ENCODE measurements at places on chromosomes 2 and 18. TPM values are rescaled to one million over a fixed set of nuclear protein-coding genes. Genes with fewer than 3 reads are reported as not detected.

SPP2 gene
- polyA plus RNA-seq: 0.30 TPM

MC5R gene
- not detected for polyA plus RNA-seq

GDF7 gene
- polyA plus RNA-seq: 0.03 TPM

COLEC12 gene
- 28.1 TPM for polyA plus RNA-seq

MAPRE3 gene
- 20.2 TPM for polyA plus RNA-seq

CKAP2L gene
- 2.9 TPM for polyA plus RNA-seq

REG1A gene
- polyA plus RNA-seq: not detected

HRH4 gene
- not detected for polyA plus RNA-seq

AQP12A gene
- not detected for polyA plus RNA-seq

LYG2 gene
- not detected for polyA plus RNA-seq

TMEM169 gene
- 0.30 TPM for polyA plus RNA-seq

NETO1 gene
- polyA plus RNA-seq: not detected

LRRTM4 gene
- 0.10 TPM for polyA plus RNA-seq

SELENOI gene
- polyA plus RNA-seq: 6.2 TPM

TMEM198 gene
- polyA plus RNA-seq: 4.7 TPM

DYSF gene
- 0.18 TPM for polyA plus RNA-seq

STRADB gene
- polyA plus RNA-seq: 27.0 TPM

IL36A gene
- not detected for polyA plus RNA-seq

CPS1 gene
- 13.5 TPM for polyA plus RNA-seq

DCDC2C gene
- not detected for polyA plus RNA-seq

Data from SK-N-SH (cell line).